Esophagus squamous epithelium (tissue), 5 donors: ENCODE measurements at places on chromosomes 5 and 9.

DNA sequence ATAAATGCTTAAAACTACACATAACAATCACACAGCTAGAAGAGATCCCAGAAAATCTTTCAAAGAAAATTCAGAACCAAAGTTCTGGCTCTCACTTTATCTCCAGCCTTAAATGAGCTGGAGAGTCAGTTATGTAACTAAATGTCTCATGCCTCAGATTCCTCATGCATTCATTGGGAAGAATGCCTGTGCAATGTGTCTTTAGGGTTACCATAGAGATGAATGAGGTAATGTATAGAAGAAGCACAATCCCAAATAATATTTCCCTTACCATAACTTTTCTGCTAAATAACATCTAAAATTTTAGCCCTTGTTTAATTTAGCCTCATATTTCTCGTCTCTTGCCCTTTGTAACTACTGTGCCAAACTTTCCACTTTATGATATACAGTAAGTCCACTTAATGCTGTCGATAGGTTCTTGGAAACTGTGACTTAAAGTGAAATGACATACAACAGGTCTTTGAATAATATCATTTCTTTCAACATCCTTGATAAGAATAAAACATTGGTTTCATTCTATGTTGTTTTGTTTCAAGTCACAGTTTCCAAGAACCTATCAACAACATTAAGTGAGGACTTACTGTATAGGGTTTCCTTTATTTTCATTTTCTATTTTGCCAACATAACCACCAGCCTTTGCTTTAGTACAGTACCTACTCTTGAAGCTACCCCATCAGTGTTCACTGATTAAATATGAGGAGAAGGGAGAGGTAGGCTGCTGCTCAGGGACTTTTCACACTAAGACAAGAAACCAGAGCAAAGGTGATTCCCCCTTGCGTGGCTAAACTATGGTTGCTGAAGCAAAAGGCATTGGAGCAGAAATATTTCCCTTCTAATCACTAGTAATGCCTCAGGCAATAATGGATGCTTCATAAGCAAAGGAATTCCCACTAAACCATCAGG lies 295.7 kb upstream of the PTGER4 start:
- DNase-seq = no peak

DNA sequence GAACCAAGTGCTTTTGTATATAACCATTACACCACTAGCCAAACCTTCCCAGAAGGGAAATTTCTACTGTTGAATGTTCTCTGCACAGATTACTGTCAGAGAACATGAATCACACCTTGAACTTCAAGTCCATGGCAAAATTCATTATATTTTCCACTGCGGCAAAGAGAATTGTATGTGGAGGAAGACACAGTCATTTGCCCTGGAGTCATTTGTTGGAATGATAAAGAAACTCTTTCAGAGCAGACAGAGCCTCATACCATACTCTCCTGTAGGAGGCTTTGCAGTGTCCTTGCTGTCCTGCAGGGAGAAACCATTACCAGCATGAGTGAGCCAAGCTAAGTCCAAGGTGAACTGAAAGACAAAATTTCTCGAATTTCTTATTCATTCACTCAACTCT lies 369.0 kb downstream of the ARHGEF28 start:
- no peak for DNase-seq

DNA sequence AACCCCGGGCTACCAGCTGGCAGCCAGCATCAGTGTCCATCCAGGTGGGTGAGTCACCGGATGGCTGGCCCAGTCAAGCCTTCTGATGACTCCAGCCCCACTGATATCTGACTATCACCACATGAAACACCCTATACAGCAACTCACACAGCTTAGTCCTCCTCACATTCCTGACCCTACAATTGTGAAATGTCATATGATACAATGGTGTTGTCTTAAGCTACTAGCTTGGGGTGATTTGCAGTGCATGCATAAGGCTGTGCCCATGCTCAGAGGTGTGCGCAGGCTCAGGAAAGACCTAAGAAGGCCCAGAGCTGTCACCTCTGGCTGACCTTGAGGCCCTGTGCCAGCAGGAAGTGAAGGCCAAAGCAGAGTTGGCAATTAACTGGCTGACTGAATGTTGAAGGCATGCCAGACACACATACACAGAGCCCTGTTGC lies 21.5 kb upstream of the SEMA4D start:
- no peak for DNase-seq

DNA sequence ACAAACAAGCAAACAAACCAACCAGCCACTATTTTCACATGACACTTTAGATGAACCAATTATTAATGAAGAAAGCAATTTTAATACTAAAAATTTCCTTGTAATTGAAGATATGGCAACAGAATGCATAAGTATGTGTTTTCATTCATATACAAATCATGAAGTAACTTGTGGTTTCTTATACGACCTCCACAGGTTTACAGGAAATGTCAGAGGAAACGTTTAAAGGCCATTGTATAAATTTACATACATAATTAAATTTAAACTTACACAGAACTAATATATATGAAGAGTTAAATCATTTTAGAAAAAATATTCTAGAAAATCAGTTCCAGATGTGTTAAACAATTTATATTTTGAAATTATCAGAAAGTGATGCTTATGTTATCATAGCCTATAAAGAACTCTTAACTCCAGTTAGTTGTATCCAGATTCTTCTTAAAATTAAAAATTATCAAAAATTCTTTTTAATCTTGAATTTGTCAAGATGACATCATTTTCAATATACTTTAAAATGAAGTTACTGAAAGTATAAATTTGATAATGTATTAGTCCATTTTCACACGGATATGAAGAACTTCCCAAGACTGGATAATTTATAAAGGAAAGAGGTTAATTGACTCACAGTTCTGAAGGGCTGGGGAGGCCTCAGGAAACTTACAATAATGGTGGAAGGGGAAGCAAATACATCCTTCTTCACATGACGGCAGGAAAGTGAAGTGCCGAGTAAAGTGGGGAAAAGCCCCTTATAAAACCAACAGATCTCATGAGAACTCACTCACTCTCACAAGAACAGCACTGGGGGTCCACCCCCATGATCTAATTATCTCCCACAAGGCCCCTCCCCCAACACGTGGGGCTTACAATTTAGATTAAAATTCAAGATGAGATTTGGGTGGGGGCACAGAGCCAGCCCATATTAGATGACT lies 192.0 kb downstream of the PIK3R1 start:
- DNase-seq = no peak

DNA sequence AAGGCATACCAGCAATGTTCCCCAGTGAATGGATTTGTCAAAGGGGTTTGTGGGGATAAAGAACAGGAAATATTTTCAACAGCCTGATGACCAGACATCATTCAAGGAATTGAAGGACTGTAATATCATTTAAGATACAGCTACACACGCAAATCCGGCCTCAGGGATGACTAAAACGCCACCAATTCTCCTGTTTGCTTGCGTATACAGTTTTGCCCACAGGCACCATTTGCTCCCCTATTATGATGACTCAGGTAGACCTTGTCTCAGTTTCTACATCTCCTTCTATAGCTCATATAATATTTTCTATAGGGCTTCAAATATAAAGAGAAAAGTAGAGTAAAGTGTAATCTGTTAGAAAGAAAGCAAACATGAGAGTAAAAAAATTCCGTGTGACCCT lies 29.7 kb upstream of the ITGA1 start:
- no peak for DNase-seq

- DNase-seq = no peak
Observed at GRCh38 chr5:151155775-151156506, 1.6 kb downstream of the ANXA6 start.

DNA sequence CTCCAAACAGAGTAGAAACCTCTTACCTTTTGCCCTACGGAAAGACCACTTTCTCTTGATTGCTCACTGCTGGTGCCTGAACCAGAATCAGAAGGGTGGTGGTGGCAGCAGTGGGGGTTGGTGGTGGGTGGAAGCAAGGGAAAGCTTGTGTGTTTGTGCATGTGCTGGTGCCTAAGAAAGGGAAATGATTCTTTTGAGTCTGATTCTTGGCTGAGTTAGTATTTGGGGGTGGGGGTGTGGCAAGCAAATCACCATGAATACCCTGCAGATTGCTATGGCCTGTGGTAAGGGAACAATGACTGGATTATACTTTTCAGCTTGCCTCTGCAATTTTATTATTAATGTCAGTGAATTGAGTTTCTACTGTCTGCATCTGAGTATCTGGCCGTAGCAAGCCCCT lies 106.6 kb downstream of the ARHGAP26 start:
- DNase-seq = no peak

GRCh38 chr9:76932265-76932664 lies 26.4 kb upstream of the PRUNE2 start:
- no peak for DNase-seq

DNA sequence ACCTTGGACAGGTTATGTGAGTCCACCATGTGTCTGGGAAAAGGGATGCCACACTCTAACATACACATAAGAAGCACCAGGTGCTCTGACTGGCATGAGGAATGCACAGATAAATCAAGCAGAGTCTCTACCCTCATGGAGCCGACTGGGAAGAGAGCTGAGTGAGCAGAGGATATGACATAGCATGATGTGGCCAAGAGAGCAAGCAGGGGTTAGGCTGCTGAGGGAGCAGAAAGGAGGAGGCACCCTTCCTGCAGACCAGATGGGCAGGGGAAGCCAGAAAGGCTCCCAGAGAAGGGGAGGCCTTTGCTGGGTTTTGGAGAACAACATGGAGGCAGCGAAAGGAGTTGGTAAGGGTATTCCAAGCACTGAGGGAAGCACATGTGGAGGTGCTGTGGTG lies 223.1 kb downstream of the GNA14 start:
- DNase-seq = no peak

DNA sequence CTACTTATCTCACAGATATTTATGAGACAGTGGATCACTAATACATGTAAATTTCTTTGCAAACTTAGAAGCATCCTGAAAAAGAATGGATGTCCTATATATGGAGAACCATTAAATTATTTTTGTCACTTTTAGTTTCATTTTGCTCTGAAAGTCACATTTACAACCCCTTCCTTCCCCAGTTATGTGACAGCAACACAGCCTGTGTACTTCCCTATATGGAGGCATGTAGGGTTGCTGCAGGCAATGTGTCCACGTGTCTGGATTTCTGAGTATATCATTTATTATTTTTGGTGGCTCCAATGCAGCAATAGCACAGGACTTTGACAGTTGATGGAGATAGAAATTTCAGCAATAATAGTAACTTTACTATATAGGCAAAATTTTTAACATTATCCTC lies 156.4 kb downstream of the ST8SIA4 start:
- DNase-seq = no peak

DNA sequence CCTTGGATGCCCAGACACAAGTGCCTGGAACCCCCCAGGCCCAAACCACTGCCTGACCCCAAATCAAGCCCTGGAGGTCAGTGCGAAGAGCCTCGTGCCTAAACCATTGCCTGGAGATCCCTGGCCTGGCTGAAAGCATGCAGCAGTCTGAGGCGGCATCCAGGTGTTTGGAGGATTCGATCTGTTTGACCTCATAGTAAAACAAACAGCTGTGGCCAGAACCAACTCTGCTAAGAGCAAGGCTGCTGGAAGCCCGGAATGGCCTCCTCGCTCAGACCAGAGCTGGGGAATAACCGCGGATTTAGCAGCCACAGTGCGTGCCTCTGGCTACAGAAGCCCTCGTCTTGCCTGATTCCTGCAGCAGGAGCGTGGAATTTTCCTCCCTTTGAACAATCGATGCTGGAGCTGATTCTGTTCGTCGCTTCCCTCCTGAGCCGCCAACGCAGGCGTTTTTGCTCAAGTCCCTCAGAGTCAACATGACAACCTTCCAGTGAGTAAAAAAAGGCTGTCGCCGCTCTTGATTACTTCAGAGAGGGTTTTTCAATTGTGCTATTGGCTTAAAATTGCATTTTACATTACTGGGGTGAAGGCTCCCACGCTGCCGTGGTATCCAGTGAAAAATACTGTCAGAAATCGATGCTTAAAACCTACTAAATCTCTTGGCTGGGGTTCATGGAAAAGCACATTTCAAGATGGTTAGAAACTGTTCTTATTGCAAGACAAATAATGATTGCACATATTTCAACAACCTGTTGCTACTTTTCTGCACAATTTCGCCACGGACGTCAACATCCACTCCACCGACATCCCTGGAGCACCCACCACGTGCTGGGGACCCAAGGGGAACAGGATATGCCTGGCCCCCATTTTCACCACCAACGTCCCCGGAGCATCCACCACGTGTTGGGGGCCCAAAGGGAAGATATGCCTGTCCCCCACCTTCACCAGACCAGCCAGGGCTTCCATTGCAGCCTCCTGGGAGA lies 190.0 kb downstream of the OLFM1 start:
- DNase-seq = no peak

GRCh38 chr9:108468364-108468763 lies 387.4 kb downstream of the ACTL7B start:
- no peak for DNase-seq

DNA sequence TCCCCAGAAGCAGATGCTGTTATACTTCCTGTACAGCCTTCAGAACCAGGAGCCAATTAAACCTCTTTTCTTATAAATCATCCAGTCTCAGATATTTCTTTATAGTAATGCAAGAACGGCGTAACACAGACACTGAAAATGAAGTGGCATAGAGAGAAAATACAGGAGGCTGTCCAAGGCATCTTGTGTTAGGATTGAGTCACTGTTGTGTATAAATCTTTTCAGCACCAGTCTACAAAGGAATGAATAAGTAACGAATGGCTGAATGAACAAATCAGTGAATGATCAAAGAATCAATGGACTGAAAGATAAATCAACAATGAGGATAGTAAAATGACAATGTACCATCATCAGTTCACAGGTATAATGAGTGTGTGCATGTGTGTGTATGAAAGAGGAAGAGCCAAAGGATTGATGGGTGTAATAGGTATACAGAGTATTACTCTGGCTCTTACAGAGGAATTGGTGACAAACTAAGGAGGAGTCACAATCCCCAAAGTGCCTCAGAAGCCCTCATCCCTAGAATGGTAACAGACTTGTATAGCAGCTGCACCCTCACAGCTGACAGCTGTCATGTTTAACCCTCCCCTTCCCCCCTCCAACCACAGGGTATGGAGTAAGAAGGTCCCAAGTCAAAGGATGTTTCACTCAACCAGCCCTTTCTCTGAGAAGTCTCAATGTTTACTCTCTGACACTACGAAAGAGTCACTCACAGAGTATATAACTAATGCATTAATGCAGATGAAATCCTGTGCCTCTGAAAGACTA lies 29.8 kb upstream of the MIER3 start:
- no peak for DNase-seq

- DNase-seq = no peak
Observed at GRCh38 chr9:3888497-3888858, 362.7 kb upstream of the RFX3 start.

DNA sequence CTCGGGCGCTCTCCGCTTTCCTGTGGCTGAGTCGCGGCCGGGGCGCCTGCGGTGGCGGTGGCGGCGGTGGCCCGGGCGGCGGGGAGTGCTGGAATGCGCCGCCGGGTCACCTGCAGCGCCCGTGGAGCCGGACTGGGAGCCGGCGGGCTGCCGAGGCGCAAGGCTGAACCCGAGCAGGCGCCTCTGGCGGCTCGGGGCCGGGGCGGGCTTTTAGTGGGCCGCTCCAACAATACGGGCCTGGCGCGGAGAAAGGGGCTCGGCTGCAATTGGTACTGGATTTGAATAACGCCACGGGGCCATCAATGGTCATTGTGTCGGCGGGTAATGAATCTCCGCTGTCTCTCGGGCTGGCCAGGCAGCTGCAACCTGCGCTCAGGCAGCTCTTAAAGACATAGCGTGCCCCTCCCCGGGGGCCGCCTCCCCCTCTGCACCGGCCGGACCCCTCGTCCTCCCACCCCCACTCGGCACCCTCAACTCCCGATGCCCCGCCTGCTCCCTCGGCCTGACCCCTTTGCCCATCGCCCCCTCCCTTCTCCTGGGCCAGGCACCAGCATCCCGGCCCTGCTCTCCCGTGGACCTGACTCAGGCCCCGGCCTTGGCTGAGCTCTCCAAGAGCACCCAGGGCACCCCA lies 22.1 kb downstream of the URM1 start:
- no peak for DNase-seq
